LoVo (cell line): ENCODE measurements at places on chromosomes 13 and 19.

DNA sequence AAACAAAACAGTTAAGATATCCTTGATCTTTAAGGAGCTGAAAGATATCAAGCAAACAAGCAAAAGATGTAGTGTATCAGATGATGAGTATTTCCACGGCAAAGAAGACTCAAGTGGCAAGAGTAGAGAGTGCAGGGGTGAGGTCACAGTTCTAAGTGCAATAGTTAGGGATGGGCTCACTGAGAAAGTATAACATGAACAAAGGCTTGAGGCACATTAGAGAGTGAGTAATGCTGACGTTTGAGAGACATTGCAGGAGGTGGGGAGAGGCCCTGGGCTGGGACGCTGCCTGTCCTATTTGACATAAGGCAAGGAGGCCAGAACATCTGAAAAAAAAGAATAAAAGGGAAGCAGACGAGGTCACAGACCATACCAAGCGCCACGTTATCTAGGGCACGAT, 1.4 kb downstream of the DUXA start:
- DNase-seq: peak; percentile 4

DNA sequence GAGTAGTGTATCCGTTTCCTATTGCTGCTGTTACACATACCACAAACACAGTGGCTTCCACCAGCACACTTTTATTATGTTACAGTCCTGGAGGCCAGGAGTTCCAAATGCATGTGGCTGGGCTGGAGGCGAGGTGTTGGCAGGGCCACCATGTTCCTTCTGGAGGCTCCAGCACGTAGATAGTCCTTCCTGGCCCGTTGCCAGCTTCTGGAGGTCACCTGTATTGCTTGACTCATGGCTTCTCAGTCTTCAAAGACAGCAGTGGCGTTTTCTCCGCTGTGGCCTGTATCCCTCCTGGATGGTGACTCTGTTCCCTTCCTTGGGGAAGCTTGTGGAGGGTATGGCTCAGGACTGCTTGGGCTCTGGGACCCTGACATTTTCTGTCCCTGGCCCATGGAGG, 15.2 kb downstream of the ZNF473 start:
- DNase-seq: no peak

GRCh38 chr13:77372275-77372674, 45.4 kb upstream of the MYCBP2 start:
- DNase-seq: no peak

DNA sequence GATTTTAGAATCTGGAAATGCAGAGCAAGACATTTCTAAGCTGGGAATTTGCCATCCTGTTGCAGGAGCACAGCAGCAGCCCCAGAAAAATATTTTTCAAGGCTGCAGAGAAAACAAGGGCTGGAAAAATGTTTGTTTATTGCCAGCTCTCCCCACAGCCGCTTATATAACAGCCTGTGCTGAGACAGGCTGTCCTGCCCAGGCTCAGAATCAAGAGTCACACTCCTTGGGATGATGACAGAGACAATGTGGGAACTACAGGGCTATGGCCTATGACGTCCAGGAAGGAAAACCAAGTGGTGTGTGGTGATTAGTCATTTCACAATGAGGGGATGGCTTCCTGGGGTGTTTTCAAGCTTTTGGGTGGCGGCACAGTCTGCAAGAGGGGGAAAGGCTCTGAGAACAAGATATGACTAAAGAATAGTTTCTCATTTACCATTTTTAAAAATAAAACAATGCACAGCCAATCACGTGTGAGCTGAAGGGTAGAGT, 136.3 kb upstream of the SERP2 start:
- DNase-seq: peak; percentile 25

GRCh38 chr13:106958621-106959048, 390.7 kb upstream of the ARGLU1 start:
- no peak for DNase-seq

- DNase-seq: peak; percentile 19
Measured at GRCh38 chr13:76879203-76879882, 6.9 kb downstream of the KCTD12 start.

DNA sequence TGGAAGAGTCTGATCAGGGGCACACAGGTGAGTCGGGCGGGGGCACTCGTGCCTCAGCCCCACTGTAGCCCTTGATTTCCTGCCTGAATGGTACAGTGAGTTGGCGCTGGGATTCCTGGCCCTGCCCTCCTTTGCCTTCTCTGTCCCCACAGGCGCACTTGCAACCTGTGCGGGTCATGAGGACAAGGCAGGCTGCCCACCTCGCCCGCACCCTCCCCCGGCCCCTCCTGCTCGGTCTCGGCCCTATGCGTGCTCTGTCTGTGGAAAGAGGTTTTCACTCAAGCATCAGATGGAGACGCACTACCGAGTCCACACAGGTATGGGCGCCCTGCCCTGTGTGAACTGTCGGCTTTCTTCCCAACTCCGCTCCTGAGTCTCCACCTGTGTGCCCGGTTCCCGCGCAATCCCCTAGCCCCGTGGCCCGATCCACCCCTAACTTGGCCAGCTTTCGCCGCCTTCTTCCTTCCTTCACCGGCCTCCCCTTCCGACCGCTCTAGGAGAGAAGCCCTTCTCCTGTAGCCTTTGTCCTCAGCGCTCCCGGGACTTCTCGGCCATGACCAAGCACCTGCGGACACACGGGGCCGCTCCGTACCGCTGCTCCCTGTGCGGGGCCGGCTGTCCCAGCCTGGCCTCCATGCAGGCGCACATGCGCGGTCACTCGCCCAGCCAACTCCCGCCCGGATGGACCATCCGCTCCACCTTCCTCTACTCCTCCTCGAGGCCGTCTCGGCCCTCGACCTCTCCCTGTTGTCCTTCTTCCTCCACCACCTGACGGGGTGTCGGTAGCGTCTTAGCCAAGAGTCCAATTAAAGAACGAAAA, 1.6 kb upstream of the KMT2B start:
- peak; percentile 58 for DNase-seq

DNA sequence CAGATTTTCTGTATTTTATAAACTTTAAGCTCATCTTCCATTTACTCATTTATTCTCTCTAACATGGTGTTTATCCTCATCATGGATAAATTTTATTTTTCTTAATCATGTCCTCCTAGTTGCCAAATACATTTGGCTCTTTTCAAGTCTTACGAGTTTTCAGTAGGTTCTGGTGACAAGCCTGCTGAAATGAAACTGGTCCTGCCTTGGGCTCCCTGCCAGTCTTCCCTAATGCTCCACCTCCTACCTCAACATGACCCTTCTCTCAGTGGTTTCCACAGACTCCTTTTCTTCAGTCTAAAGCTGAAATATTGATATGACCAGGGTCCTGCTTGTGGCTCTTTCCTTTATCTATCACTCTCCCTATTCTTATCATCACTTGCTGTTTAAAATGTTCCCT, 81.2 kb downstream of the TRPC4 start:
- no peak for DNase-seq

DNA sequence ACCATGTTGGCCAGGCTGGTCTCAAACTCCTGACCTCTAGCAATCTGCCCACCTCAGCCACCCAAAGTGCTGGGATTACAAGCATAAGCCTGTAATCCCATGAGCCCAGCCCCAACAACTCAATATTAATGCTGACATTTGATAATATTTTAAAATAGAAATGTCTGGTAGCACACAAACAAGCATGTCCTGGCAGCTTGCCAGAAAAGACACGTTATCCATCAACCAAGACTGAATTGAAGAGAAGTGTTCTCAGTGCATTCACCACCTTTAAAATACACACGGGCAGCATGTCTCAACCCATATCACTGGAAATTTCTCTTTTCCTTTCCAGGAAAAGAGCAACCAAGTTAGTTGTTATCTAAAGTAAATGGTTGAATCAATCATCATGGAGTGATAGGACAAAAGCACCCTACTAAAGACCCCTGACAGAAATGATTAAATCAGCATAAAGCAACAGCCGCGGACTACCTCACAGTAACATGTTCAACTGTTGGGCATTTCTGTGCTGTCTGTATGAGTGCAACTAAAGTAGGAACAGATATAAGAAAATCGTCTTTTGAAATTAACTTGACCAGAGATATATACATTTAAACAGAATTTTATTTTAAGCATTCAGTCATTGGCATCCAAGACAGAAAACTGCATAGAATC, 25.0 kb downstream of the LHFPL6 start:
- DNase-seq: no peak

DNA sequence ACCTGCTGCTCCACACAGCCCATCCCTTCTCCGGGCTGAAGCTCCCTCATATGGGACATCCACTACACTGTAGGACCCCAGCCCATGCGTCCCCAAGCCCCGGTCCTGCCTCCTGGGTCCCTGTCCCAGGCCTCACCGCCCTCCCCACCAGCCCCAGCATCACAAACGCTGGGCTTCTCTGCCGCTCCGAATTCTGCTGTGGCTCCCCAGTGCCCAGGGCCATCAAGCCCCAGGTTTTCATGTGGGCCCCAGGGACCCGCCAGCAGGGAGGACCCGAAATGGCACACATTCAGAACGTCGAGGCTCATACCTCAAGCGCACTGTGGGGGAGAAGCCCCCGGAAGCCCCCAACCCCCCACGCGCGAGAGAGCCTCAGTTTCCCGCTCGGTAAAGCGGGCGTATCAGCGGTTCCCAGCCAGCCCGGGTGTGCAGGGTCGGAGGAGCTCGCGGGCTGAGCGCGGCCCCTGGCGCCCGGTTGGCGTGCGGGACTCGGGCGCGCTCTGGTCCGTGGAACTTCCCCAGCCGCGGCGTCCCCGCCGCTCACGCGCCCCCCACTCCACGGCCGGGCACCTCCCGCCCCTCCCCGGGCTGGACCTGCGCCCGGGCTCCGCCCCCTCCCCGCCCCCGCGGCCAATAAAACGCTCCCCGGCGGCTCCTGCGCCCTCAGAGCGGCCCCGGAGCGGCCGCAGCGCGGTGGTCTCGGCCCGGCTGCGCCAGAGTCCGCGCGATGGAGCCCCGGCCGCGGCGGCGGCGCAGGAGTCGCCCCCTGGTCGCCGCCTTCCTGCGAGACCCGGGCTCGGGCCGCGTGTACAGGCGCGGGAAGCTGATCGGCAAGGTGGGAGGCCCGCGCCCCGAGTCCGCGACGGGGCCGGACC, at the start of gene PLK5:
PLK5 (plus strand) TSS at position 666 of the 875 bp plus-strand sequence. CDS start 2,920 bp downstream, outside the sequence.
- no peak for DNase-seq

DNA sequence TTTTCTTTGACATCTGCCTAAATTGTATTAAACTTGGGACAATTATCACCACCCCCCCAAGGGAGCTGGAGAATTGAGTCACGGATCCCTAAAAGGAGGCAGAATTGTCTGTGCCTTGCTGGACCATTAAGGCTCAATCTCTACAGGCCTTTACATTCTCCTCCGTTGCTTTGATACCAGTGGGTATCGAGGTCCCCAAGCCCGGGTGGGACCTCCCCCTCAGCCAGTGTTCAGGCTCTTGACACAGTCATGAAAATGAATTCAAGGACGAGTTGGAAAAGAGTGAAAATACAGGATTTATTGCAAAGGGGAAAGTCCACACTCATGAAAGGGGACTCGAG, 5.6 kb downstream of the PPP1R15A start:
- no peak for DNase-seq

DNA sequence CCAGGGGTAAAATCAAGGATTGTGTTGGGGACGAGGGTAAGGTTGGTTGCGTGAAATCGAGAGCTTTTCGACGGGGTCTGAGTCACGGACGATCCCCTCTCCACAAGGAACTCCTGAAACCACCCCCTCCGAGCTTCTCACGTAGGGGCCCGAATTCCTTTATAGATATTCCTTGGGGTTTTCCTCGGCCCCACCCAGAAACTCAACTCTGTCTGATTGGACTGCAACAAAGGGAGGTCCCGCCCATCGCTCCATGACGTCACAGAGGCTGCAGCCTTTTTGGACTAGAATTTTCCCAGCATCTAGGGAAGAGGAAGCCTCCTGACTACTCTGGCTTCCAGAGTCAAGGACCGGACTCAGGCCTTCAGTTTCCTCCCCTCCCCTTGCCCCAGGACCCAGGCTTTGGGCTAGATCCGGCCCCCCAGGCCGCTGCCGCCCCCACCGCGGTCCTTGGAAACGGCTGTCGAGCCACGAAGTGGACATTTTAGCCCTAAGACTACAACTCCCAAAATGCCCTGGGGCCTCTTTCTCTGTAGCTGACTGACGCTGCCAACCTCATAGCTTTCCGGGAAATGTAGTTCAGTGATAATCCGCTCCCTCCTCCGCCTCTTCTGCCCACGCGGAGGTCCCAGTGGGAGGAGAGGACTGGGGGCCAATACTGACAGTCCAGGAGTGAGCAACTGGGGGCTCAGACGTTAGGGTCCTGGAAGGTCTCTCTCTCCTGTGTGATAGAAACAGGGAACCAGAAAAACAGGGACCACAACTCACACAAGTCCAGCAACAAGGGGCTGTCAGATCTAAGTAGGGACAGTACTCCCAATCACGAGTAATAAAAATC, at the start of gene IZUMO1:
IZUMO1 (minus strand) TSS at position 172 of the 838 bp plus-strand sequence. CDS start 1,050 bp downstream, outside the sequence.
- DNase-seq: no peak

DNA sequence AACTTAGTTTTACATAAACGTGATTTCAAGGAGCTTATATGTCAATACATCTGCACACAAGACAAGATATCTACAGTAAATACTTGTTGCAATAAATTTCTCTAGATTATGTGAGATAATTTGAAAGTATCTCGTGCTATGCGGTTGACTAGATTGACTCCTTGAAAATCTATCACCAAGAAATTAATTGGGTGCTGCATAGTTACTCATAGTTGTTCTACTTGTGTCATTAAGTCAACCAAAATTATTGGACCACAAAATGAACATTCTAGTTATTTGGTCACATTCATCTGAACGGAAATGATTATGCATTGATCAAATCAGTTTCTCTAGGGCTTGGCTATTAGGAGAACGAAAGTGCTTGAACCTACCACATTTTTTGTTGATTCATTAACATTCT, 2291.5 kb downstream of the PCDH9 start:
- DNase-seq: no peak

- DNase-seq: no peak
Measured at GRCh38 chr13:42405665-42406390, 133.9 kb downstream of the AKAP11 start.

GRCh38 chr13:24247016-24247415, 62.4 kb upstream of the C1QTNF9 start:
- DNase-seq: no peak

DNA sequence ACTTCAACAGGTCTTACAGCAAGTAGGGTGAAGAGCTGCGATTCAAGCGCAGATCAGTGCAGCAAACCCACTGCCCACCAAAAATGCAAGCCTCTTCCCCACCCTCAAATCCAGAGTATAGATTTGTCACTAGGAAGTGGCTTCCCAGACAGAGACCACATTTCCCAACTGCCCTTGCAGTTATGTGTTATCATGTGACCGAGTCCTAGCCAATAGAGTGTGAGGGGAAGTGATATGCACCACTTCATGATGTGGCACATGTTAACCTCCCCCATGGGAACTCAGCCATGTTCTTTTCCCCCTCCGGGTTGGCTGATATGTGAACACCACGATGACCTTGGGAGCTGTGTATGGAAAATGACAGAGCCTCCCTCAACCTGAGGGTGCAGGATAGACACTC, 50.8 kb downstream of the MBD3L2B start:
- DNase-seq: no peak

DNA sequence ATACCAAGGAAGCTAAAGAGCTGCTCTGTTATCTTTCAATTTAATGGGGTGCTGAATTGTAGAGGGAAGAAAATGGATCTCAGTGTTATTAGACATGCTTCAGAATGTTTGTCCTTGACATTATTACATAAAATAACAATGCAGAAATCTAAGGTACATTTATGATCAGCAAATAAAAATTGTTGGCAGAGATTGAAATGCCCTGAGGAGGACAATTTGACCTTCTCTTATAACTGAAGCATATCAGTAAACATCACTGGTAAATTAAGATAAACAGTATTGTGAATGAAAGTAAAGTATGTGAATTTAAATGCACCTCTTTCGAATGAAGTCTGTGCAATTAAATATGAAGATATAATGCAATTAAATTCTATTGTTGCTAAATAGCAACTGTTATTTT, 1362.1 kb upstream of the ATXN8OS start:
- DNase-seq: no peak

- DNase-seq: no peak
Measured at GRCh38 chr13:104766319-104766718, 1700.1 kb upstream of the SLC10A2 start.

- DNase-seq: no peak
Measured at GRCh38 chr19:5141129-5141849, 172.4 kb downstream of the KDM4B start.
